Fibroblast of mammary gland (primary cell): ENCODE measurements at places on chromosomes 11 and 22.

- DNase-seq: no peak
Measured at GRCh38 chr11:11577932-11578911, 43.6 kb downstream of the GALNT18 start.

- no peak for DNase-seq
Measured at GRCh38 chr11:130639369-130639768, 190.9 kb downstream of the ADAMTS15 start.

DNA sequence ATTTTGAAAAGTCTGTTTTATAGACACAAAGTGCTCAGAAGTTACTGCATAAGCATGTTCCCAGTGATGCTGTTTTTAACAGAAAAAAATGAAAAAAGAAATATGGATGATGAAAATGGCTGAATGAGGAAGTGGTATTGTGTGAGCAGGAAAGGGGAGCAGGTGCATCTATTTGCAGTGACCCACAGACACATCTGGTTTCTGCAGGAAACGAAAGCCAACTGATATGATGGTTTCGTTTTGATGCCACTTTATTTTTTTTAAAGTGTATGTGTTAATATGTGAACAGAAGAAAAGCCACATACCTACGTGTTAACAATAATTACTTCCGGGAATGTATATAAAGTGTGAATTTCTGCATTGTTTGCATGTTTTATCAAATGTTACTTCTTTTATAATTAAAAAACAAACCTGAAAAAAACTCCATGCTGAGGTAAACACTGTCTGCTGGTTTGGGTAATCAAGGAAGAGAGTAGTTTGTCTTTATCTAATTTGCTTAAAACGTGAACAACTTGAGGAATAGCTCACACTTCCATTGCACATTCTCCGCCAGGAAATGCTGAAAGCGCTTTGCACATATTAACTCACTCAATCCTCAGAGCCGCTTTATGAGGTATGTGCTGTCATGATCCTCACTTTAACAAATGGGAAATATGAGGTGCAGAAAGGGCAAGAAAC lies 1335.9 kb downstream of the TBC1D22A start:
- DNase-seq: no peak

DNA sequence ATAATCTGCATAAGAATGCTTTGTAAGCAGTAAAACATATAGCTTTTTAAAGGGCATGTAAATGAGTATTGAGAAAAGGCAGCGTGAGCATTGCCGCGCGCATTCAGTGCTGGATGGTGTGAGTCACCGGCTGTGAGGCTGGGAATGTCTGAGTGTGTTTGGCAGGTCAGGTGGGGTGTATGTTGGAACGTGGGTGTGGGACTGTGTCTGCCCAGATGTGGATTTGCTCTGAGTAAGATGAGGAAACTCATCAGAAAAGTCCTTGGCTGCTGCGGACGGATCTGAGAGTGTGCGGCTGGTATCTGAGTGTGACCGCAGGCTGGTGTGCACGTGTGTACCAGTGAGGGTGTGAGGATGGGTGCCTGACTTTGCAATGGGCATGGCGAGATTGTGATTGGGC lies 66.2 kb upstream of the NECTIN1 start:
- DNase-seq: peak; percentile 98

GRCh38 chr11:113504071-113504470 lies 28.9 kb upstream of the DRD2 start:
- DNase-seq: no peak

DNA sequence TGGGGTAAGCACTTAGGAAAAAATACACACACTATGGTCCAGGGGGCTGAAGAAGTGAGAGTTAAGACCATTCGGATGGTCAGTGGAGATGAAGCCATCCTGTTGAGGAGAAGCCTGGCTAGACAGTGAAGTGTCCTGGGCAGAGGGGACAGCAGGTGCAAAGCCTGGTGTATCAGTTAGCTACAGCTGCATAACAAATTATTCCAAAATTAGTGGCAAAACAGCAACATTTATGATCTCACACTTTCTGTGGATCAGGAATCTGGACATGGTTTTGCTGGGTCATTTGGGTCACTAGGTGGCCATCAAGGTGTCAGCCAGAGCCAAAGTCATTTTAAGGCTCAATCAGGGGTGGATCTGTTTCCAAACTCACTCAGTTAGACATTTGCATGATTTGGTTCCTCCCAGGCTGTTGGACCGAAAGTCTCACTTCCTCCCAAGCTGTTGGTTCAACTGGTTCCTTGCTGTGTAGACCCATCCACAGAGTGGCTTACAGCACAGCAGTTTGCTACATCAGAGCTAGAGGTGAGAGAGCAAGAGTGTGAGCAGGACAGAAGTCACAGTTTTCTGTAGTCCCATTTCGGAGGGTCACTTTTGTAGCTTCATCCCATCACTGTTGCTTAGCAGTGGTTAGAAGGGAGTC lies 80.1 kb upstream of the ALX4 start:
- DNase-seq: no peak

GRCh38 chr11:127050186-127050585 lies 49.6 kb upstream of the KIRREL3 start:
- no peak for DNase-seq

DNA sequence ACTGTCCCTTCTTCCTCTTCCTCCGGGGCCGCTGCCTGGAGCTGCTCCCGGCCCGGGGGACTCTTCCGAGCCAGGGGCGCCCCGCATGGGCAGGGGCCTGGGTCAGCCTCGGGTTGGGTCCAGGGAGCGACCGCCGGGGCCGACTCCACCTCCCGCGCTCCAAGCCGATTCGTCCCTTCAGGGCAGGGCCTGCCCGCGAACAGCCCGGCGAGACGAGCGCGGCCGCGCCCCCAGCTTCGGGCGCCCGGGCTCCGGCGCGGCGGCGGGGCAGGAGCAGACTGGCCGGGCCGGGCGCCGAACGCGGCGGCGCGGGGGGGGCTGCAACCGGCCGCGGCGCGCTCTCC lies at the start of gene LARGE1:
Gene LARGE1, minus strand, starts transcription at position 280 of the 344 bp plus-strand sequence.
- no peak for DNase-seq

GRCh38 chr22:21961886-21962654 lies 9.4 kb upstream of the PPM1F start:
- DNase-seq: peak; percentile 75

- DNase-seq: peak; percentile 63
Measured at GRCh38 chr11:10943968-10944367, 86.1 kb upstream of the ZBED5 start.

GRCh38 chr11:62983536-62984199 lies 1.1 kb downstream of the SLC22A6 start:
- DNase-seq: no peak

GRCh38 chr11:57414612-57415212 lies 12.2 kb downstream of the SLC43A3 start:
- no peak for DNase-seq

DNA sequence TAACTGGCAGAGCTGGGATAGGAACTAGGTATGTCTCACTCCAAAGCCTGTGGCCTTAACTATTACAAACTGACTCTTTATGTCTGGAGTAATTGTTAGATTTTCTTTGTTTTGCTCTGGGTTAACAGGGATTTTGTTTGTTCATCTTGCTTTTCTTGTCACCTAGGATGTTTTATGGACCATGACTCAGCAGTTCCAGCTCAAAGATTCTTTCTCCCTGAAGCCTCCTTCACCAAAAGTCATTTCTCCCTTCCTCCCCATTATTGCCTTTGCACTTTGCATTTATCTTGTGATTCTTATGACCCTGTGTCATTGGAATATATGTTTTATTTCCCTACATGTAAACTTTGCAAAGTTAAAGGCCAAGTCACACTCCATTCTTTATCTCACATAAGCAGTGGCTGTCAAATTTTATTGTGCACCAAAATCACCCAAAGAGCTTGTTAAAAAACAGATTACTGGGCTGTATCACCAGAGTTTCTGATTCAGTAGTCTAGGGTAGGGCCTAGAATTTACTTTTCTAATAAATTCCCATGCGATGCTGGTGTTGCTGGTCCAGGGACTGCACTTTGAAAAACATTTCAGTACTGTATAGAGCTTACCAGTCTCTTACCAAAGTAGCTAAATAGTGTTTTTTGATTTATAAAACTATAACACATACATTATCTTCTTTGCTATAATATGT lies 327.7 kb downstream of the DLG2 start:
- peak; percentile 27 for DNase-seq

- no peak for DNase-seq
Measured at GRCh38 chr22:37909766-37910165, 3.7 kb downstream of the MICALL1 start.

DNA sequence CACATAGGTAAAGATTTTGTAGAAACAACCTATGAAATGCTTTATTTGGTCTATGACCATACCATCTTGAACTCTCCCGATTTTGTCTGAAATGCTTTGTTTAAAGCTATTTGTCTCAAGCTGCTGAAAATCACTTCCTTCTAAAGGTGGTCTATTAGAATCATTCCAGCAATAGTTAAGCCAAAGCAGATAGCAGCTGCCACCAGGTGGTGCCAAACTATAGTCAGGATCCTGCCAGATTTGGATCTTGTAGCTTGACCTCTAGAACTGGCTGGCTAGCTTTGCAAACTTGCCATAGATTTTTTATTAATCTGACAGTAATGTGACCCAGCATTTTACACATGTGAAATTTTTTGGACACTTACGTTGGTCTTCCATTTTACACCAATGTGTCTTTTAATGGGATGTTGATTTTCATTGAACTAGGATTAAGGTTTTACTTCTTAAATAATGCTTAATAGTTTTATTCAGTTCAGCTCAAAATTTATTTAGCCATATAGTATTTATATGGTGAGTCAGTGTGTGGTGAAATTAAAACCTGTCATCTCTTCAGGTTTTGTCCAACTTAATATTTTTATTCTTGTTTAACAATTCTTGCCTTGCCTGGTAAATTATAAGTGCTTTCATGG lies 19.7 kb downstream of the CTR9 start:
- DNase-seq: peak; percentile 69

DNA sequence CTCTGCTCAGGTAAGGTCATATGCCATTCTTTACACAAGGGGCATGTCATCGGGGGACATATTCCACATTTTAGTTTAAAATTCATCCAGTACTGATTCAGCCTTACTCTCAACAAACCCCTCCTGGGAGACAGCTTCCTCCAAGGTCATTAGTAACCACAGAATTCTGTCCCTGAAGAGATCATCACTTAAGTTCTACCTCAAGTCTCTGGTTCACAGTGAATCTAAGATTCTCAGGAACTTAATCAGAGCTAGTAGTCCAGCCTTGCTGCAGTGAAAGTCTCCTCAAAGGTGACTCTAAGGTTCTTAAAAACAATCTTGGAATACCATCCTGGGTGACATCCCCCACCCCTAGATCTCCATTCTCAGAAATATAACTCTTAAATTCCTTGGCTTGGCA lies 18.9 kb upstream of the GDPD4 start:
- DNase-seq: no peak

DNA sequence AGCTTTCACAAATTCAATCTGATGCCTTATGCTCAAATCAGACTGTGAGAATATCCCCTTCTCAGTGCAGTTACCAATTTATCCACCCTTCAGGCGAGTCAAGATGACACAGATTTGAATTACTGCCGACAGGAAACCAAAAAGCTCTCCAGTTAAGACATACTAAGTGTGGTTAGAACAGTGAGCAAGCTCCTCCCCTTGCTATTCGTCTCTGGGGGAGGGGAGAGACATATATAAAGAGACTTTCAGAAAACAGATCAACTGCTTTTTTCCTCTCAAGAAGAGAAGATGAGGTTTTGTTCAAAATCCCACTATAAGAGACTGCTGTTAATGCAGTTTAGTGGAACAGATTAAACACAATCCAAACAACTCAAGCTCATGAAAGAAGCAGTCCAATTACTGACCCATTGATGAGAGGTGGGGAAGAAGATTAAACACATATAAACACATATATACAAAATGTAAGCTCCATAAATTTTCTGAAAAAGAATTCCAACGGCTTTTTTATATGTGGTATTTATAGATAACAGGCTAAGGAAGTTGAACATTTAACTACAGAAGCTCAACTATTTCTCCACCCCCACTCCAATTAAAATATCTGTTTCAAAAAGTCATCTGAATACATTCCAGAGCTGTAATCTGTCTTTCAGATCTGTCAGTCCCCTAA lies 102.7 kb downstream of the MRTFA start:
- DNase-seq: peak; percentile 85

GRCh38 chr11:68436162-68436888 lies 24.2 kb upstream of the PPP6R3 start:
- DNase-seq: no peak
